ENCODE measurements at places on chromosomes 12 and 14.

- no peak for DNase-seq
Measured at GRCh38 chr12:28388879-28389278, 198.6 kb downstream of the CCDC91 start.

DNA sequence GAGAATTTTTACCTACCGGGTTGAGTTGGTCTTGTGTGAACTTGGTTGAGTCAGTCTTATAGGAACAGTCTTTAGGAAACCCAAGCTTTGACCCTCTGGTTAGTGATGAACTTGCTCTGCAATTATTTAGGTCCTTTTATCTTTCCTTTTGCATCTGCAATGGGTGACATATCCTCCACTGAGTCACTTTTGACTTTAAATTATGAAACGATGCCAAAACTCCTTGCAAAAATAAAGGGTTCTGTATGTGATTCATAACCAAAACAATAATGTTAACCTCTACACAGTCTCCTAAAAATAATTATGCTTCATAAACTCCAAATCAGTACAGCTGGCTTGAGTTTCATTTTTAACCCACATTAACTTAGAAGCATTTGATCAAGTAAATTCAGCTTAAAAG lies 979.4 kb downstream of the GALC start:
- DNase-seq: peak; percentile 84

- DNase-seq: peak; percentile 11
Measured at GRCh38 chr14:100303179-100303578, 3.1 kb downstream of the SLC25A29 start.

DNA sequence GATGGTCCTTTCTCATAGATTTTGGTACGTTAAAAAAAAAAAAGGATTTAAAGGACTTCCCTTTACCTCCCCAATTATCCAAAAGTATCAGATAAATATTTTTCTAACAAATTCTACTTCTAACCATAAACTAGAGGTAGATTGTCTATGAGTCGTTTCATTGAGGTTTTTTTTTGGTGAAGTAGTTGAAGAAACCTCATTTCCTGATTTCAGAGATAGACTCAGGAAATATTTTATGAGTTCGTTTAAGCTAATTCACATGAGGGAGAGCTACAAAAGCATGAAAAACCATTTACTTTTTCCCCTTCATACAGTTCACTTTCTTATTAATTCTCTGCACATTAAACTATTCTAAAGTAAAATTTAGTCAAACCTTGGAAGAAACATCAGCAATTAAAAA lies 112.5 kb downstream of the RALGAPA1 start:
- no peak for DNase-seq

- DNase-seq: peak; percentile 94
Measured at GRCh38 chr14:52950898-52951680, at the start of gene FERMT2. Gene FERMT2, minus strand, starts transcription at chr14:52951050. Its CDS starts 482 bp downstream, at chr14:52950568.

Measured in fibroblast of skin of abdomen (primary cell).